GDM1 (cell line): ENCODE measurements at places on chromosomes 12 and 14.

- DNase-seq: no peak
Measured at GRCh38 chr14:56633544-56633943, 53.9 kb downstream of the TMEM260 start.

- no peak for DNase-seq
Measured at GRCh38 chr14:105088812-105089745, 23.8 kb upstream of the GPR132 start.

DNA sequence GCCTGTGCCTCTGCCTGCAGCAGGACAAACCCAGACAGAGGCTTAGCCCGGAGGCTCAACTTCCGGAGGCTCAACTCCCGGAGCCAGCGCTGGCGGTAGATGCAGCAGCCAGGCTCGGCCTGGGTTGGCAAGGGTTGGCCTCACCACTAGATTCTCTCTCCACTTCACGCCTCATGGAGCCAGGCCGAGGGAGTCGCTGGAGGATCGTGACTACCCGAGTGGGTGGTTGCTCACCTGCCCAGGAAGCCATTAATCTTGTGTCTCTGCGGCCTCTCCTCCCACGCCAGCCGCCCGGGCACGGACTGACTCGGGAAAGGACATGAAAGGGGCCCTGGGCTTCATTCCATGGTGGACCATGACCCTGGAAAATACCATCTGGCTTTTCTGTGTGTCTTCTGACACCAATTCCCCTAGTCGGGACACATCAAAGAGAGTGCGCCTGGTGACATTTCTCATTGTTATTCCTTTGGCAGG lies 20.8 kb downstream of the ESRRB start:
- DNase-seq: no peak

DNA sequence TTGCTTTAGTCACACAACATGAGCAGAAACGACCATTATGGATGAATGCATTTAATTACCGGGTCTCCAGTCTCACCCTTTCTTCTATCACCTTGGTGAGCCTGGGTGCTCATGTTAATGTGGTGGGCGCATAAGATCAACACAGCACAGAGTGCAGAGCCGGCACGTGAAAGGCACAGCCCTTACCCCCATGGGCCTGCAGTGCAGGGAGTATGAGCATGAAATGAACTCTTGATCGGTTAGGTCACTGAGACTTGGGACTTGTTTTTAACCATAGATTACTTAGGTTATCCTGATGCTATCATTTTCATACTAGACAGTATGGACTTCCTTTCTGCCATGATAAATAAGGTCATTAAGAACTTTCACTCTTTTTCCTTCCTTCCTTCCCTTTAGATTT lies 156.8 kb downstream of the CRADD start:
- DNase-seq: no peak

- no peak for DNase-seq
Measured at GRCh38 chr12:21392384-21392783, 19.7 kb downstream of the IAPP start.

DNA sequence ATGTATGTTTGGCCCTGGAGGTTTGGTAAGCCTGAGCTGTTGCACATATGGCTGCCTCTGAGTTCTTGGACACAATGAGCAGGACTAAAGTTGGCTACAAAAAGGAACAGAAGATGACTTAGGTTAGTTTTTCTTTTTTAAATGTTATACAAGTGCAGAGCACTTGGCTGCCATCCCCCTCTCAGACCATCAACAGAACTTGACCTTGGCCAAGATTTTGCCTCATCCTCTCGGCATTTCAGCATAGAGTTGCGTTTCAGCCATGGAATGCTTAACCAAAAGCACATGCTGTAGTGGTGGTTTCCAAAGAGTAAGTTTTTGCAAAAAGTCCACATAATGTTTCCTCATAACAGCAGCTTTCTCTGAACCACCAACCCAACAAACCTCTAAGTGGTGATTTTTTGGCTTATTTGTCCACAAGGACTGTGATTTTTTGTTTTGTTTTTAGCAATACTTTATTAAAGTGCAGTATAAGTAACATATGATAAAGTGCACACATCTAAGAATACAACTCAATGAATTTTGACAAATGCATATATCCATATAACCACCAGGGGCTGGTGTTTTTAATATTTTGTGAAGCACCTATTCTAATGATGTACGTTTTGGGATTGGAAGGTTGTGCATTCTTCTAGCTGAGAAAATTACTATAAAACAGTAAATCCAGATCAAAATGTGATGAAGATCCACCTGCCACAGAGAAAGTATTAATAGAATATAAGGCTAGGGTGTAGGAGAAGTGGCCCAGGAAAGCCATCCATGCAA lies 12.1 kb upstream of the GALNT16 start:
- no peak for DNase-seq

DNA sequence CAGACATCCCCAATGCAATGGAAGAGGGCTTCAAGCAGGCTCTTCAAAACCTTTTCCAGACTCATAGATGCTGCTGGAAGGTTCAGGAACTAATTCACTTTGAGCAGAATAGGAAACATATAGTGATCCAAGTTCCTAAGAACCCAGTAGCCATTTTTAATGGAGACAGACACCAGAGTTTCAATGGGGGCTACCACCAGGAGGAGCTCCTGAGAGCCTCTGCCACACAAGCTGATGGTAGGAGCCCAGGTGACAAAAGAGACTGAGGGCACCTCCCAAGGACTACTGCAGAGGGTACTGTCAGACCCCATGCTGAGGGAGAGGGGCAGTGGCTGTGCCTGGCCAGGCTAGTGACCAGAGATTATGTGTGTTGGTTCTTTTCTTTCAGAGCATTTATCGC lies 45.9 kb downstream of the IFNG start:
- DNase-seq: no peak

DNA sequence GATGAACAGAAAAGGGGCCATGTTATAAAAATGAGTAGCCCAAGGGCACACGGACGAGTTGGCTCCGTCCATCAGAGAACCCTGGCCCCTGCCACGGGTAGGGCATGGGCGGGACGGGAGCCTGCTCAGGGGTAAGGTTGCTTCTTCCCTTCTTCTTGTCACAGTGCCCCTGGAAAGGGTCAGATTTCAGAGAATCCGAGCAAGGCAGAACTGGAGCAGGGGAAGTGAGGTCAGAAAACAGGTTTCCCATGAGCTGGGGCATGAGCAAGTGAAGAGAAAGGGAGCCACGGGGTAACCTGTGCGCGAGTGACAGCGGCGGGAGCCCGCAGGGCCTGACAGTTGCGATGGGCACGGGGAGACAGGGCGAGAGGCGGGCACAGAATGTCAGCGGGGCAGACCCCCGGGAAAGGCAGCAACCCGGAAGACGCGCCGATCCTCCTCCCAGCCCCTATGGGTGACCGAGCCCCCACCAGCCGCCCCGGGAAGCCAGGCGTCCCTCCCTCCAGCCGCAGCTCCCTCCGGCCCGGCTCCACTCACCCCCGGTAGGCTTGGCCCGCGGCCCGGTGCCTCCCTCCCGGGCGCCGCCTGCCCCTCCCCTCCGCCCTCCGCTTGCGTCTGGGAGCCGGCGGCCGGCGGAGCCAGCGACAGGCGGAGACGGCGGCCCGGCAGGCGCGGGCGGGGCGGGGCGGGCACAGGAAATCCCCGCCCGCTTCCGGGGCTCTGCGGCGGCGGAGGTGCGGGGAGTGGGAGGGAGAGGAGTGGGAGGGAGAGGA lies at the start of gene ZNF641:
ZNF641 (minus strand) TSS at position 671 of the 773 bp plus-strand sequence. CDS start 2,829 bp downstream, outside the sequence.
- DNase-seq: no peak

DNA sequence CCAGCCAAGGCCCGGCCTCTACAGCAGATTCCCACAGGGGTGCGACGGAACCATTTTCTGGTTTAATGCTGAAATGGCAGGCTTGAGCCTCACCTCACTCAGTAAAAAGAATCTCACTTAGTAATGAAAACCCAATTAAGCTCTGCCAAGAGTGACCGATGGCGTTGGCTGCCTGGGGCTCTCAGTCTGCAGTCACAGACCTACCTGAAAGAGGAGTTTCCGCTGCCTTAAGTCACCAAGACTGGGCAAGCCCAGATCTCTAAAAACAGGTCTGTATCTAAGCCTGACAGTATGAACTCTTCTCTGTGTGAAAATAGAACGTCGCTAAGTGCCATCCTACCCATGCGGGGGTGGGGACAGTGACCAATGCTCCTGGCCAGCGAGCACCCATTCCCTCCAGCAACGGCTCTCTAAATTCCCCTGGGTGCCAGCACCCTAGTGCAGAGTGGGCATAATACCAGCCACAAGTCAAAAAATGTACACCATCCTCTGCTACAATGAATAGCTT lies 107.3 kb downstream of the FOXN3 start:
- DNase-seq: no peak

DNA sequence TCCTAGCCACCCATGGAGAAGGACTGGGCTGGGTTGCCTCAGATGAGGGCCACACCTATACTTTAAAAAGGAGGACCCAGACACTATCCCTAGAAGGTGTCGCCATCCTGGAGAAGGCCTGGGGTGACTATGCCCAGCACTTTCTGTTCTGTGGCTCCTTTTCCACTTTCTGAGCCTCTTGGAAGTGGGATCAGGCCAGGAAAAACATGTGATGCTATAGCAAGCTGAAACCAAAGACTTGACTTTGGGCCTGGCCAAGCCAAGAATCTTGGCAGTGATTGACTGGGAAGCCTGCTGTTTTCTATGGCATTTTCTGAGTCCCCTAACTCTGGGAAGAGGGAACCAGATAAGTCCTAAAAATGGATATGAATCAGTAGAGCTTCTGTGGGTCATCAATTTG lies 332.3 kb downstream of the ZFP36L1 start:
- DNase-seq: no peak

GRCh38 chr14:65287264-65288131 lies 125.0 kb upstream of the FUT8 start:
- DNase-seq: no peak

- no peak for DNase-seq
Measured at GRCh38 chr12:26643532-26644315, 189.3 kb downstream of the ITPR2 start.

DNA sequence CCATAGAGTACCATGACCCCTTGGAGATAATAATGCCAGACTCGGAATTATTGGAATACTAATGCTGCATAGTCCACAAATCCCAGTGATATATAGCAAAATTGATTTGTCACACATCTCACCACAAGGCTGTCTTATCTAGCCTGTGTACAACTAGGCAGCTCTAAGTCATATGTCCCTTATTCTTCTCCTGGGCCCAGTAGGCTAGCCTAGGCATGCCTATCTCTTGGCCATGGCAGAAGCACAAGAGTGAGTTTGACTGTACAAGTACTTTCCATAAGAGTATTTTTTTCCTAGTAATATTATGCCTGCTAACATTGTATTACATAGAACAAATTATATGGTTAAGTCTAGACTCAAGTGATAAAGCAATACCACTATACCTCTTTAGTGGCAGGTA lies 1122.1 kb upstream of the SEL1L start:
- no peak for DNase-seq

DNA sequence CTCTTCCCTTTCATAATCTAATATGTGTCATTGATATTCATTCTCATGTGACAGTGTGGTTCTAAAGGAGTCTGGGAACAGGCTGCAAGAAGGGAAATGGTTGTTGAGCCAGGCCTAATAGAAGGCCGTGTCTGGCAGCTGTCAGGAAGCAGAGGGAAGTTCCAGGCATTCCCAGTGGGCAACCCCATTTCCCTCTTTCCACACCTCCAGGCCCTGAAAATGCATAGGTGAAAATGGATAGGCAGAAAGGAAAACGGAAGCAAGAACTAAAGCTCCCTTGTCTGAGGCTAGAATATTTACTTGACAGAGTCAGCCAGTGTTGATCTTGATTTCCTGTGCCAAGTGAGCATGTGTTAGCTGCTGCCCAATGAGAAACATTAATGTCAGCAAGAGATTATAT lies 97.7 kb downstream of the PPM1A start:
- DNase-seq: no peak

- no peak for DNase-seq
Measured at GRCh38 chr14:73014105-73014504, 12.8 kb downstream of the ZFYVE1 start.

DNA sequence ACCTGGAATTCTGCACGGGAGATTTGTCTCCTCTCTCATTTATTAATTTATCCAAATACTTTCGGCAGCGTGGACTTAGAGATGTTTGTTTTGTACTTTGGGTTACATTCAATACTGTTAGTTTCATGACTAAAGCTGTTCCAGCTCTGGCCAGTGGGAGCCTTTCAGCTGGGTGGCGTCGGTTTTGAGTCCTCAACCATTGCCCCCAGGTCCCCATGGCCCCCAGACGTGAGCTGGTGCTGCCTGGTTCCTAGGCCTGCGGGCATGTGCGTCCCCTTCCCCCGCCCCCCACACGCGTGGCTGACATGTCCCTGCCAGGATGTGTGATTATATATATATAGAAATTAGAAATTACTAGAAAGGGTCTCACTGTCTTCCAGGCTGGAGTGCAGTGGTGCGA lies 48.2 kb downstream of the KIF26A start:
- no peak for DNase-seq

- no peak for DNase-seq
Measured at GRCh38 chr14:90582166-90582565, 185.3 kb downstream of the CALM1 start.

DNA sequence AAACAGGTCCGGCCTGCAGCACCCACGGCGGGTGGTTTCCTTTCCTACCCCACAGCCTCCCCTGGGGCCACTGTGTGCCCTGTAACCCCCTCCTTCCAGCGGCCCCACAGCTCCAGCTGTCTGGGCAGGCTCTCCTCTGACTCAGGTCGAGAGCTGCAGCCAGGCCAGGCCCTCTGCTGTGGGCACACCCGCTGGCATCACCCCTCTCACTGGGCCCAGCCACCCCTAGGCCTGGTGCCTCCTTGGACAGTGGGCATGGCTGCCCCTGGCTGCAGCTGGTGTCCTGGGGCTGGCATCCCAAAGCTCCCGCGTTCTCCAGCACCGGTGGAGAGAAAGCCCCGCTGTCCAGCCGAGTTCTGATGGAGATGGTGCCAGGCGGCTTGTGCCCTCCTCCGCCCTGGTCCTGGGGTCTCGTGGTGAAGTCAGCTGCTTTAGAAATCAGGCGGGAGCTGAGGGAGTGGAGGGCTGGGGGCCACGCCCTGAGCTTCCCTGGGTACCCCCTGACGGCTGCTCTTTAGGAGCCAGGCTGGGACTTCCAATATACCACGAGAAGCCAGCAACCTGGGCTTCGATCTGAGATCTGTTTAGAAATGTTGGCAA lies 114.9 kb downstream of the KIF26A start:
- DNase-seq: no peak

DNA sequence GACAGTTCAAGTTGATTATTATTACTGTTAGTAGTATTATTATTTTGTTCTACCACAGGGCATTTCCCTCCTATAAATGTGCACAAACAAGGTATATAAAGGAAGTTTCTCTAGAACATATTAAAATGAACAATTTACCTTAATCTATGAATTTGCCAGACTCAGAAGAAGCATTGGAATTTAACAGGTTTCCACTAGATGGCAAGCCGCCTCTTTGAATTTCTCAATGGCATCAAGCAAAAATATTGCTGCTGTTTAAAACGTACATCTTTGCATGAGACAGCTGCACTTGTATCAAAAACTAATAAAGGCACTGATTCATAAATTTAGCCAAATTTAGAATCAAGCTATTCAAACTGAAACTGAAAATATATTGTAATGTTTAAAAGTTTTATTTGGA lies 34.6 kb upstream of the MIS18BP1 start:
- DNase-seq: no peak
